Peyer's patch (tissue), 4 donors: ENCODE measurements at places on chromosomes 3 and 15. TPM values are rescaled to one million over a fixed set of nuclear protein-coding genes. Genes with fewer than 3 reads are reported as not detected.

Gene TEX55
- not detected for total RNA-seq

GRCh38 chr3:133610031-133610430, 36.5 kb downstream of the CDV3 start:
- H3K27me3 ChIP-seq, result no peaks in the 10 kb centered on the region
- H3K4me1 ChIP-seq, result no peaks in the 10 kb centered on the region
- DNase-seq, result no peak
- no peak overlapping the region for H3K4me3 ChIP-seq

- H3K4me3 ChIP-seq, result no peak overlapping the region
- H3K36me3 ChIP-seq, result no peaks in the 10 kb centered on the region
- no peak for DNase-seq
- H3K4me1 ChIP-seq, result no peaks in the 10 kb centered on the region
Measured at GRCh38 chr3:72052841-72053409, 268.0 kb upstream of the PROK2 start.

- no peak for DNase-seq
- no peaks in the 10 kb centered on the region for H3K27me3 ChIP-seq
- H3K36me3 ChIP-seq, result no peaks in the 10 kb centered on the region
- H3K4me3 ChIP-seq, result no peak overlapping the region
- H3K27ac ChIP-seq, result no peak overlapping the region
Measured at GRCh38 chr15:50624616-50625168, 61.9 kb downstream of the TRPM7 start.

DNA sequence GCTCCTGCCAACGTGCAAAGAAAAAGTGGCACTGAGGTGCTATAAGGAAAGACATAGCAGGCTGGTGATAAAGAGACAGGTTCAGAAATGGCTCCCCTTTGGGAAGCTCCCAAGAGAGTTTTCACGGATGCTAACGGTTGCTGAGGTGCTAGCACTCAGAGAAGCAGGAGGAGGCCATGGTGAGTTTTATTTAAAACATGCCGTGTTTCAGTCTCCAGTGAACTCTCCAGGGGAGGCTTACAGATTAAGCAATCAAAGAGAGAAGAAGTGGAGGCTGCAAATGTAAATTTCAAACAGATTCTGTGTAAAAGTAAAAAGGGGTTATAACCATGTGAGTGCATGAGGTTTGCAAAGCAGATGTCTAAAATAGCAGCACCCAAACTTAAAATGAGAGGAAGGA, 346.2 kb downstream of the NTRK3 start:
- no peaks in the 10 kb centered on the region for H3K36me3 ChIP-seq
- H3K4me3 ChIP-seq, result no peak overlapping the region
- DNase-seq, result no peak
- H3K4me1 ChIP-seq, result no peaks in the 10 kb centered on the region
- H3K27me3 ChIP-seq, result no peaks in the 10 kb centered on the region

- no peak overlapping the region for H3K27ac ChIP-seq
- no peak for DNase-seq
- no peaks in the 10 kb centered on the region for H3K27me3 ChIP-seq
- no peaks in the 10 kb centered on the region for H3K4me1 ChIP-seq
Measured at GRCh38 chr3:16203031-16203430, 28.6 kb downstream of the GALNT15 start.

GRCh38 chr15:66619152-66619903, 53.5 kb upstream of the LCTL start:
- H3K4me3 ChIP-seq, result no peak overlapping the region
- H3K36me3 ChIP-seq, result no peaks in the 10 kb centered on the region
- H3K27ac ChIP-seq, result no peak overlapping the region
- DNase-seq, result peak; percentile 81
- H3K27me3 ChIP-seq, result no peaks in the 10 kb centered on the region
- H3K4me1 ChIP-seq, result no peaks in the 10 kb centered on the region

Gene ARHGEF3
- 40.4 TPM for total RNA-seq

GRCh38 chr15:73951601-73952000, 25.3 kb downstream of the LOXL1 start:
- peak overlapping the region; percentile 94 for H3K27ac ChIP-seq
- no peaks in the 10 kb centered on the region for H3K27me3 ChIP-seq
- DNase-seq, result peak; percentile 44
- peaks cover 11% of the 10 kb centered on the region for H3K4me1 ChIP-seq

DNA sequence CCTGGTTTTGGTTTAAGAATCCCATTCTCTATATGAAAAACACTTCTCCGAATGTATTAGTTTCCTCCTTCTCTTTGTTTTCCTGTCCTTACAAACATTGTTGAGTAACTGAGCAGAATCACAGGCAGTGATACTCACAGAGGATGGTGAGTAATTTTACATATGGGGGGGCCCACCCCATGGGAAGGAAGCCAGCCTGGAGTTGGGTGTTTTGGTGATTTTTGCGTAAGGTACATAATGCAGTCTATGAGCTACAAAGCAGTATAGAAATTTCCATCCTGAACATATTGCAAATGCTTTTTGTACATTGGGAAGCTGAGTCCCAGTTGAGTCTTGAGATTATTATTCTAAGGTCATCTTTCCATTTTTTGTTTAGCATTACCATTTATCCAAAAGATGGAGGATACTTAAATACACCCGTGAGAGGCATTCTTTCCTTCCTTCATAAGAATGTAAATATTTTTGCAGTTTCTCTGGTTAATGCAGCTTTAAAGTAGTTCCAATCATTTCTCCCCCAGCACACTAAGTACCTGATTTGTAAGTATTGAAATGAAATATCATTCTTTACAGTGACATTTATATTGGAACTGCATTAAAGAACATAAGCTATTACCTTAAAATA, 476.8 kb downstream of the AGBL1 start:
- H3K4me3 ChIP-seq, result no peak overlapping the region
- no peaks in the 10 kb centered on the region for H3K4me1 ChIP-seq
- H3K36me3 ChIP-seq, result no peaks in the 10 kb centered on the region
- H3K27ac ChIP-seq, result no peak overlapping the region
- H3K27me3 ChIP-seq, result no peaks in the 10 kb centered on the region

GRCh38 chr15:68091743-68092142, 37.6 kb downstream of the PIAS1 start:
- H3K27ac ChIP-seq, result no peak overlapping the region
- no peaks in the 10 kb centered on the region for H3K36me3 ChIP-seq
- no peaks in the 10 kb centered on the region for H3K27me3 ChIP-seq
- DNase-seq, result no peak
- no peaks in the 10 kb centered on the region for H3K4me1 ChIP-seq

Gene DCP1A
- 17.6 TPM for total RNA-seq

DNA sequence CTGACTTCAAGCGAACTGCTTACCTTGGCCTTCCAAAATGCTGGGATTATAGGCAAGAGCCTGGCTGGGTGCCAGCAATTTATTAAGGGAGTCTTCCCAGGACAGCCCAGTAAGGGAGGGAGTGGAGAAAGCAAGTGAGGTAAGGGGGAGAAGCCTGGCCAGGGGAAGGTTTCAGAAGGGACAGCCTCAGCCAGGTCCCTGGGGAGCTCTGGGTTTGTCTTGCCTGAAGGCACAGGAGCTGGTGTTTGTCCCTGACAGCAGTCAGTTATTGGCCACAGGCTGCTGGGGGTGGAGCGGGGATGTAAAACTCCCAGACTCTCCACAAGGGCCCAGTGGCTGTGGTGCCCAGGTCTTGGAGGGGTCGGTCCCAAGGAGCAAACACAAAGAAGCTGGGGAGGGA, 33.0 kb upstream of the CDCP1 start:
- H3K4me3 ChIP-seq, result no peak overlapping the region
- no peak for DNase-seq
- H3K36me3 ChIP-seq, result no peaks in the 10 kb centered on the region
- no peaks in the 10 kb centered on the region for H3K4me1 ChIP-seq
- no peak overlapping the region for H3K27ac ChIP-seq
- H3K27me3 ChIP-seq, result no peaks in the 10 kb centered on the region
